GM13976 (cell line): ENCODE measurements at places on chromosomes 7 and 10.

DNA sequence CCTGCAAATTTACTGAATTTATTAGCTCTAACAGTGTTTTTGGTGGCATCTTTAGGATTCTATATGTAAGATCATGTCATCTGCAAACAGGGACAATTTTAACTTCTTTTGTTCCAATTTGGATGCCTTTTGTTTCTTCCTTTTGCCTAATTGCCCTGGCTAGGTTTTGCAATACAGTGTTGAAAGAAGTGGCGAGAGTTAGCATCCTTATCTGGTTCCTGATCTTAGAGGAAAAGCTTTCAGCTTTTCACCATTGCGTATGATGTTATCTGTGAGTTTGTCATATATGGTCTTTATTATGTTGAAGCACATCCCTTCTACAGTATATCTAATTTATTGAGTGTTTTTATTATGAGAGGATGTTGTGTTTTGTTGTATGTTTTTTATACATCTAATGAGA lies 301.4 kb downstream of the PTPRN2 start:
- DNase-seq: no peak

- DNase-seq: no peak
Observed at GRCh38 chr7:148824864-148825263, 59.2 kb downstream of the EZH2 start.

- no peak for DNase-seq
Observed at GRCh38 chr10:23442936-23443335, 4.1 kb downstream of the OTUD1 start.

DNA sequence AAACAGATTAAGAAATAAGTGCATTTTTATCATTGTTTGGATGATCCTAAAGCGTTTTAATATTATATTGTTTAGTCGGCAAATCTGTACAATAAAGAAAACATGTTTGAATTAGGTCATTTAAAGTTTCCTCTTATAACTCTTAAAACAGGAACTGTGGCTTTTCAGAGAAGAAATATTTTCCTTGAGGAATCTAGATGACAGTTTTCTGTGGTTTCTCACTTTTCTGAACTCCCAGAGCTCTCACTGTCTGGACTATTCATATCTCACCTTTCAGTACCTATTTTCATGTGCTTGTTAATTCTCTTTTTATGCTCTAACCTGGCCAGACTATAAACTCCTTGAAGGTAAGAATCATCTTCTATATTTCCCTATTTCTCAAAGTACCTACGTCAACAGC lies 135.1 kb downstream of the CHN2 start:
- DNase-seq: no peak

GRCh38 chr10:88138319-88138848 lies 275.0 kb downstream of the PTEN start:
- DNase-seq: peak; percentile 62

GRCh38 chr7:117478836-117479224 lies 995 bp upstream of the CFTR start:
- DNase-seq: no peak

DNA sequence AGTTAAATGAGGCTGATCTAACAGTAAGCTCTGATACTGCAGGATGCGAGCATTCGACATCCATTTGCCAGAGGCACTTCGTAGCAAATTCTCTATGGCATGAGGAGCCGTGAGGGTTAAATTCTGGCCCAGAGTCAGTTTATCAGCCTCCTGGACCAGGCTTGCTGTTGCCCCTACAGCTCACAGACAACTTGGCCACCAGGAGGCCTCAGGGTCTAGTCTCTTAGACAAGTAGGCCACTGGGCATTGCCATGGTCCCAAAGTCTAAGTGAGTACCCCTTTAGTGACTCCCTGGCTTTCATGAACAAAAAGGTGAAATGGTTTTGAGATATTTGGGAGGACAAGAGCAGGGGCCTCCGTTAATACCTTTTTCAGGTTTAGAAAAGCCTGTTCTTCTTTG lies 178.0 kb upstream of the MBL2 start:
- no peak for DNase-seq

DNA sequence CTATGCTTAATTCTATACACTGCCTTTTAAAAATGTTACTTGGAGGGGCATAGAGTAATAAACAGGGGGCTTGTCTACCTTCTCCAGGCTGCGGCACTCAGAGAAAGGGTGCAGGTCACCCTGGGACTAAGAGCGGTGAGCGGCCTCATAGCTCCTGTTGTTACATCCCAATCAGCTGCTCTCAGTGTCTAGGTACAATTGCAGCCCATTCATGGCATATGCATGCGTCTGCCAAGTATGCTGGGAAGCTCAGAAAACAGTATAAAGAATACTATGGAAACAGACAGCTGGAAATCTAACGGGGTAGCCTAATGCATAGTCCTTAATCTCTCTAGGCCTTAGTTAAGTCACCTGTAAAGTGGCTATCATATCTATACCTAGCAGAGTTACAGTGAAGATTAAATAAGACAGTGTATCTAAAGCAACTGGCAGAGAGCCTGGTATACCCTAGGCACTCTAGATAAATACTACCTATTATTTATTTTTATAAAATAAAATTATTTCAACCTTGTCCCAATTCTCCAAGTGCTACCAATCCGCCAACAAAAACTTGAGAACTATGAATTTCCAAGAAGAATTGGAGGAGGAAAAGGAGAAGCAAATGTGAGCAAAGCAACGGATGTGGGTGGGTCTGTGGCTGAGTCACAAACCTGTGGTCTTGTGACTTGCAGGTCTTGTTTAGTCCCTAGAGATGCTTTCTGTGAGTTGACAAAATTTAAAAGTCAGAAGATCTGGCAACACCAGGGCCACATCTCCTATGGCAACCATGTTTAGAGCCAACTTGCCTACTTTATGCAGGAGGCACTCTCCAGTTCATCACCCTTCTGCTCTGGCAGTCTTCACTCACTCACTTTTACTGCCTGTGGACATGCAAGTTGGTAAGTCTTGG lies 183.0 kb downstream of the RAPGEF5 start:
- peak; percentile 32 for DNase-seq

- no peak for DNase-seq
Observed at GRCh38 chr7:40763319-40764287, 628.8 kb downstream of the SUGCT start.

GRCh38 chr10:3571310-3571825 lies 213.6 kb downstream of the KLF6 start:
- DNase-seq: no peak

DNA sequence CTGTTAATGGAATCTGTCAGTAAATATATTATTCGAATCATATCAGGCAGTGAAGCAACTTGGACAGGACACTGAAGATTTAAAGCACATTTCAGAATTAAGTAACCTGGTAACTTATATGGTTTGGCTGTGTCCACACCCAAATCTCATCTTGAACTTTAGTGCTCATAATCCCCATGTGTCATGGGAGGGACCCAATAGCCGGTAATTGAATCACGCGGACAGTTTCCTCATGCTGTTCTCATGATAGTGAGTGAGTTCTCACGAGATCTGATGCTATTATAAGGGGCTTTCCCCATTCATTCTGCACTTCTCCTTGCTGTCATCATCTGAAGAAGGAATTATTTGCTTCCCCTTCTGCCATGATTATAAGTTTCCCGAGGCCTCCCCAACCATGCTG lies 83.2 kb upstream of the COL1A2 start:
- no peak for DNase-seq

GRCh38 chr7:36765605-36766004 lies 41.3 kb upstream of the AOAH start:
- no peak for DNase-seq

GRCh38 chr7:30468791-30469190 lies 9.8 kb downstream of the NOD1 start:
- DNase-seq: no peak

DNA sequence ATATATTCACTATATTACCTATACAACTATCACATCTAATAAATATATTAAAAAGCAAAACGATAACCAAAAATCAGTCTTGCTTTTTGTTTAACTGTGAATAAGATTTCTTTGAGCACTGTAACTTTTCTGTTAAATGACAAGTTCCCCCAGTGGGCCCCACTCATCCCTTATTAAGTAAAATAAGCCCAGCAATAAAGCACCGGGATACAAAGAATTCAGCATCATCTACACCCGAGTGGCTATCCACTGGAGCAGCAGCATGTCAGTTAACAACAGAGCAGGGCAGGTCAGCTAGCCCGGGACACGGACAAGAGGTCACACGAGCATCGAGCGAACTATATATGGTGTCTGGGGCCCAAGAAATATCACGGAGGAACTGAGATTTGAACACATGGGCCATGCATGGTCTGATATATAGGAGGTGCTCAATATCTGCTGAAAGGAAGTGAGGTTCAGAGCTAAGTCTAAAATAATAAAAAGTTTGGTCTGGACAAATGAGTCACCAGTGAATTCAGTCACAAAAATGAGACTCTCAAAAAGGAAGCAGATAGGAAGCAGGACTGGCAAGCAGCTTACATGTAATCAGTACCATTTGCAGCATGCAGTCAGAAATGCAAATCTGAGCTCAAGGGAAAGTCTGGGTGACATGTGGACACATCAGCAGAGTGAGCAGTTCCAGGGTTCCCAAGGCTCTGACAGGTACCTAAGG lies 4.1 kb downstream of the ERCC6 start:
- DNase-seq: peak; percentile 76

GRCh38 chr10:7315906-7316305 lies 94.9 kb downstream of the SFMBT2 start:
- no peak for DNase-seq

- no peak for DNase-seq
Observed at GRCh38 chr10:61609701-61610100, 53.0 kb upstream of the CABCOCO1 start.

DNA sequence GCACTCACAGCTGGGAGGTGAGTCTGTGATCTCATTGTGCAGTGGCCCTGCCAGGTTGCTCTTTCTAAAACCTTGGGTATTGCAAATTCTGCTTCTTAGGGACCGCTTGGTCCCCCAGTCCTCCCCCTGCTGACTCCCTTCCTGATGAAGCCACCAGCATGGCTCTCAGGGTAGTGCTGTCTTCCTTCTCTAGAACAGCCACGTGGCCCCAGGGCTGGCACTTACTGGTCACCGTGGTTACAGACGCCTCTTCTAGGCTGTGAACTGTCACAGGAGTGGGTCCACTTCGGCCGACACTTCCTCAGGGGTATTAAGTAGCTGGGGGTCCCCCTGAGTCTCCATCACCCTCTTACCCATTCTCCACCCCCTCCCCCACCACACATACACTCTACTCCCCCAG lies 2.7 kb upstream of the HTRA1 start:
- no peak for DNase-seq

- no peak for DNase-seq
Observed at GRCh38 chr7:103719070-103719469, 270.4 kb downstream of the RELN start.

DNA sequence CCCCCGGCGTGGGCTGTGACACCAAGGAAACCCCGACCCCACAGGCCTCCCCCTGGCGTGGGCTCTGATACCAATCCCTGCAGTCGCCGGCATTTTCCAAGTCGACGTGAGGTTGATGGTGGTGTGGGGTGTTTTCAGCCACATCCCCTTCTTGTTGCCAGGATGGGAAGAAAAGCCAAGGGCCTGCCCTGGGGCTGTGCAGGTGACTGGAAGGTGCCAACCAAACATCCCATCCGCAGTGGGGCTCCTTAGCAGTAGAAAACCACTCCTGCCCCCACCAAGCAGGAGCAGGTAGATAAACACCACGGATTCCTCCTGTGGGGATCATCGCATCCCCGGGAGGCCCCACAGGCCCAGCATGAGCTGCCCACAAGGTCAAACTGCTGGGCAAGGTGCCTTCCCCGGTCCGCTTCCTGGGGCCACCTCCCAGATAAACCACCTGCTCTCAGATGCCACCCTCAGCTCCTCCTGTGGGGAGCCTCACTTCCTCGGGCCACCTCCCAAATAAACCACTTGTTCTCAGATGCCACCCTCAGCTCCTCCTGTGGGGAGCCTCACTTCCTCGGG lies 88.5 kb upstream of the DIP2C start:
- DNase-seq: peak; percentile 30

GRCh38 chr7:2436341-2437104 lies 33.1 kb downstream of the CHST12 start:
- no peak for DNase-seq

DNA sequence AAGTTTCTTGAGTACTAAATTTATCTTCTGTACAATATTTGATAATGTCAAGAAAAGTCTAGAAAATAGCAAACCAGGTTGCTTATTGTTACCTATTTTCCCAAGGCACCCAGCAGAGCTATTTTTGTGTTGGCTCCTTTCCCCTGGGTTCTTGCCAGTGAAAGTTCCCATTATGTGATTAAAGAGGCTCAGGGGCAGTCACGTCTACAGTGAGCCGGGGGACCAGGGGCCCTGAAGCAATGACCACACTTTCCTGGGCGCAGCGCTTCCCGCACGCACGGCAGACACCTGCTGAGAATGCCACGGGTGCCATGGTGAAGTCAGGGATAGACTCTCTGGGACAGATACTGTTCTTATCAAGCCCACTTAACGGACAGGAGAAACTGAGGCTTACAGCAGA lies 10.4 kb upstream of the CNPY1 start:
- DNase-seq: no peak

- DNase-seq: no peak
Observed at GRCh38 chr7:155252892-155253501, 44.7 kb upstream of the INSIG1 start.

GRCh38 chr10:100374200-100374655 lies 27.2 kb downstream of the SCD start:
- DNase-seq: no peak

DNA sequence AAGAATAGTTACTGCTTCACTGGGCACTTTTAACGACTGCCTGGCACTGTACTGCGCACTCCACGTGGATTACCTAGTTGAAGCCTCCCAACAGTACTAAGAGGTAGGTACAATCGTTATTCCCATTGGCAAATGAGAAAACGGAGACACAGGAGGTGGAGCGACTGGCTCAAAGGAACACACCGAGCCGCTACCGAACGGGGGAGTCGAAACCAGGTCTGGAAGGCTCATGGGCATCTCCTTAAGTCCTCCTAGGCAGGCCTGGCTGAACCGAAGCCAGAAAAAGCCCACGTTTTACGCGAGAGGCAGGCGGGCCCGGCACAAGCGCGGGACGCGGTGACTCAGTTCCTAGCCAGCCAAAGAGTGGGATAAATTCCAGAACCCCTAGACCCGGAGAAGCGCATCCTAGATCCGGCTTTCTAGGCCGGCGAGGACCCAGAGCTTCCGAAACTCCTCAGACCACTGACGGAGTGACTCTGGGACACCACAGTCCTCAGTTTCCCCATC lies 472 bp downstream of the PDAP1 start:
- no peak for DNase-seq

- DNase-seq: no peak
Observed at GRCh38 chr10:29157321-29157720, 131.5 kb upstream of the LYZL1 start.

DNA sequence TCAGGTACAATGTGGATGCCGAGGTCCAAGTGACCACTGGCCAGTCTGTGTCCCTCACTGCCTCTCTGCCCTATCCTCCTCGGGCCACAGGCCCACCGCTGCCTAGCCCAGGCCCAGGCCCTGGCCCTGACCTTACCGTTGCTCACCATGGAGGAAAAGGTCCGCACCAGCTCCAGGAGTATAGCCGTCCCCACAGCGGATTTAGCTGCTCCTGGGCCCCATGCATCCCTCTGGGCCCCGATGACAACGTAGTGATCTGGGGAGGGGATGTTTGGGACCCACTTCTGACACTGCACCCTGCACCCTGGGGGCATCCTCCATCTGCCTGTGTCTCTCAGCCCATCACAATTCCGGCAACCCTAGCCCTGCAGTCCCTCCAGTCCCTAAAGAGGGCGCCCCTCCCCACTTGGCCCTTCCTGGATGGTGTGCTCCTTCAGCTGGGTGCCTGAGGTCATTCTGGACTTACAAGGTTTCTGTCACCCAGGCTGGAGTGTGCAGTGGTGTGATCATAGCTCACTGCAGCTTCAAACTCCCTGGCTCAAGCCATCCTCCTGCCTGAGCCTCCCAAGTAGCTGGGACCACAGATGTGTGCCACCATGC lies 12.1 kb downstream of the TFR2 start:
- peak; percentile 70 for DNase-seq
